Left cardiac atrium (tissue), 4 donors: ENCODE measurements at places on chromosomes 12 and 14. TPM values are rescaled to one million over a fixed set of nuclear protein-coding genes. Genes with fewer than 3 reads are reported as not detected.

KIF26A gene
- total RNA-seq, result 7.6 TPM

DNA sequence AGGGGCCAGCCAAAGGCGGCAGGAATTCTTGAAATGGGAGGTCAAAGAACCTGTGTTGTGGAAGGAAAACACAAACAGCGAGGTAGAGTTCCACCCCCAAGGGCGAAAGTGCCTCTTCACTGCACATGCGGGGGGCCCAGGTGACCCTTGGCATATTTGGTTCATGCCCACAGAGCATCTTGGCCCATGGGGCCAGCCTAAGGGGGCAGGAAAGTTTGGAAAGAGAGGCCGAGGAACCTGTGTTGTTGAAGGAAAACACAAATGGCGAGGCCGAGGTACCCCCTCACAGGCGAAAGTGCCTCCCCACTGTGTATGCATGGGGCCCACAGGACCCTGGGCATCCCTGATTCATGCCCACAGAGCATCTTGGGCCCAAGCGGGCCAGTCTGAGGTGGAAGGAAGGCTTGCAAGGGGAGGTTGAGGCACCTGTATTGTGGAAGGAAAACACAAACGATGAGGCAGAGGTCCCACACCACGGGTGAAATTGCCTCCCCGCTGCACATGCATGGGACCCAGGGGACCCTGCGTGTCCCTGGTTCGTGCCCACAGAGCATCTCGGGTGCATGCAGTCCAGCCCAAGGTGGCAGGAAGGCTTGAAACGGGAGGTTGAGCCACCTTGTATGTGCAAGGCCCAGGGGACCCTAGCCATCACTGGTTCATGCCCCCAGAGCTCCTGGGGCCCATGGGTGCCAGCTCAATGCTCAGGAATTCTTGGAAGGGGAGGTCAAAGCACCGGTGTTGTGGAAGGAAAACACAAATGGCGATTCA, 384.1 kb downstream of the ALG10 start:
- no peak for DNase-seq

- peak; percentile 43 for DNase-seq
These were observed 3.4 kb downstream of the KCNA5 start for GRCh38 chr12:5047094-5047493.

DNA sequence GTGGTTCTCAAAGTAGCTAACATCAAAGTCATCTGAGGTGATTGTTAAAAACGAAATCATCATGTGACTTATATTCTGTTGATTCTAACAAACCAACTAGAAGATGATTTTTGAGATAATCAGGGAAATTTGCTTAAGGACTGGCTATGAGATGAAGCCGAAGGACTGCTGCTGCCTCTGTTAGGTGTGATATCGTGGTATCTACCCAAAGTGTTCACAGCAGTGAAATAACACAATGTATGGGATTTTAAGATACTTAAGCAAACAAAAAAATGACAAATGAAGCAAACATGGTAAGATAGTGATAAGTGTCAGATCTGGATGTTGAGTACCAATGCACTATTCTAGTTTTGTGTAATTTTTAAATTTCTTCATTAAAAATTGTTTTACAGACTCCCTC, 59.1 kb downstream of the GXYLT1 start:
- no peak for DNase-seq

CLEC4D gene
- total RNA-seq, result not detected

EPS8 gene
- 46.9 TPM for total RNA-seq

PTPRB gene
- total RNA-seq, result 33.5 TPM

DNA sequence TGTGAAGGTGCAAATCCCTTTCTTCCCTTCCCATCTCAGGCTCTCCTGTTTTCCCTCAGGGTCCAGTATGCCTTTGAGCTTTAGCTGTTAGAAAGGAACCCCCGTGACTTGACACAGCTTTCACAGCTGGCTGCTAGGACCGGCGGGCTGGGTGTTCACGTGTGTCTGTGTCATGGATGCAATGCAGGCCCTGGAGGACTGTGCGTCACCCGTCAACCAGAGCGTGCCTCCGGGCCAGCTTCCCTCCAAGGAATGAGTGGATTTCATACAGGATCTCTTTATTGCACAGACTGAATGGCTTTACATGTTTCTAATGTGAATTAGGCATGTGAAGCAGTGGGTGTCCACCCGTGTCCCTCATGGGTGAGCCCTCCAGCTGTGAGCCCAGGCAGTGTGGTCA, 77.4 kb downstream of the AACS start:
- no peak for DNase-seq

DNA sequence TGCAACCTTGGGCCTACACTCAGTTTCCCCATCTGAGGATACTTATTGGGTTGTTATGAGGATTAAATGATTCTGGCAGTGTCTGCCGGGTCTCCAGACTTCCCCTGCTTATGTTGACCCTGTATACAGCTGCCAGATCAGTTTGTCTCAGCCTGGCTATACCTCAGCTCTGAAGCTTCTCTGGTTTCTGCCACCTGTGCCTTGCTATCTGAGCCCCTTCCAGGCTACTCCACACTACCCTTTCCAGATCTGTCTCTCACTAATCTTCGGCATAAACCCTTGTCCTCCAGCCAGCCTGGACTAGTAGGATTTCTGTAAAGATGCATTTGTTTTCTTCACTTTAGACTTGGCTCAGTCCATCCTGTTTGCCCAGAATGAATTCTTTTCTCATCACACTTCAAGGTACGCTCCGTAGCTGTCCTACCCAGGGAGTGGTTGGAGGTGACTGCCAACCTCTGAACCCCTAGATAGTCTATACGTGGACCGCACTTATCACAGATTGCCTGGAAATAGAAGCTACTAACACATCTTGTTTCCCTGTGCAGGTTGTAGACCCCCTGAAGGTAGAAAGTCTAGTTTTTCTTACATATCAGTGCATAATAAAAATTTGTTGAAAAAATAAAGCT, 422.4 kb downstream of the RAD51B start:
- no peak for DNase-seq

KRT6A gene
- total RNA-seq, result 1.2 TPM

DNA sequence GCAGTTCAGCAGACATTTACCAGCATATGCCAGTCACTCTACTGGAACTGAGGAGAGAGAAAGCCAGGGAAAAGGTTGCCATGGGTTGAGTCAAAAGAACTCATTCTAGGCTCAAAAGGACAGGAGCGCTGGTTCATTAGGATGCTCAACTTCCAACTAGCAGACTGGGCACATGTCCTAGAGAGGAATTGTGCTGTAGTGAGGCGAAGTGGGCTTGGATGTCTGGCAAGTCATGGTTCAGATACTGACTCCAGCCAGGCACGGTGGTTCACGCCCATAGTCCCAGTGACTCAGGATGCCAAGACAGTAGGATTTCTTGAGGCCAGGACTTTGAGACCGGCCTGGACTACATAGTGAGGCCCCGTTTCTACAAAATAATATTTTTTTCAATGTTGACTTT, 281.5 kb downstream of the CACNA1C start:
- DNase-seq, result no peak
